ENCODE measurements at places on chromosomes 7 and 10. TPM values are rescaled to one million over a fixed set of nuclear protein-coding genes. Genes with fewer than 3 reads are reported as not detected.

GRCh38 chr7:43764807-43765491 lies 6.5 kb downstream of the BLVRA start:
- no peak for DNase-seq

AKR1C8 gene
- polyA plus RNA-seq = not detected

GRCh38 chr10:14879124-14879927 lies 660 bp downstream of the SUV39H2 start:
- DNase-seq = no peak

DNA sequence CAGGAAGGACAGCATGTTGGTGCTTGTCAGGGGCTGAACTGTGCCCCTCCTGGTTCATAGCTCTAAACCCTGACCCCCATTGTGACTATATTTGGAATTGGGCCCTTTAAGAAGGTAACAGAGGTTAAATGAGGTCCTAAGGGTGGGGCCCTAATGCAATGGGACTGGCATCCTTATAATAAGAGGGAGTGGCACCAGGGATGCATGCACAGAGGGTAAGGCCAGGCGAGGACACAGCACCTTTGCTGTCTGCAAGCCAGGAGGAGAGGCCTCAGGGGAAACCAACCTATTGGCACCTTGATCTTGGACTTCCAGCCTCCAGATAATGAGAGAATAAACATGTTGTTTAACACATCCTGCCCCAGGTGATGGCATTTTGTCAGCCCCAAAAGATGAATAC lies 61.3 kb upstream of the EBF3 start:
- no peak for DNase-seq

DNA sequence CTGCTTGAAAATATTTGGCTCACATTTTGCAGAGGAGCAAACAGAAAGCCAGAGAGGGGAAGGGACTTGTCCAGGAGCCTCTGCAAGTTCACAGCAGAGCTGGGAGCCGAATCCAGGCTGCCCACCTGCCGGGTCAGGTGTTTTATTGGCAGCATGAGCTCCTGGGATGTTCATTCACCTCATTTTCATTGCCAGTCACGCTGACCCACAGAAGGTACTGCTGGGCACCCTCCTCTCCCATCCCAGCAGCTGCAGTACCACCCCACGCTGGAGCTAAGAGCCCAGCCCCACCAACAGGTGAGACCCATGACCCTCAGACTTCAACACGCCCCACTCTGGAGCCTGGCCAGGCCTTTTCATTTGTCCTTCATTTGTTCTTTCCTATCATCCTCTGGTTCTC lies 102.7 kb downstream of the GRID1 start:
- DNase-seq = no peak

All from muscle of back (tissue), 13 donors.